HEK293T (cell line): ENCODE measurements at places on chromosomes 5 and 9.

- DNase-seq = no peak
These were observed 326.1 kb downstream of the PLK2 start for GRCh38 chr5:58133631-58134296.

GRCh38 chr9:133514460-133515239 lies 10.1 kb downstream of the MYMK start:
- no peak for DNase-seq

DNA sequence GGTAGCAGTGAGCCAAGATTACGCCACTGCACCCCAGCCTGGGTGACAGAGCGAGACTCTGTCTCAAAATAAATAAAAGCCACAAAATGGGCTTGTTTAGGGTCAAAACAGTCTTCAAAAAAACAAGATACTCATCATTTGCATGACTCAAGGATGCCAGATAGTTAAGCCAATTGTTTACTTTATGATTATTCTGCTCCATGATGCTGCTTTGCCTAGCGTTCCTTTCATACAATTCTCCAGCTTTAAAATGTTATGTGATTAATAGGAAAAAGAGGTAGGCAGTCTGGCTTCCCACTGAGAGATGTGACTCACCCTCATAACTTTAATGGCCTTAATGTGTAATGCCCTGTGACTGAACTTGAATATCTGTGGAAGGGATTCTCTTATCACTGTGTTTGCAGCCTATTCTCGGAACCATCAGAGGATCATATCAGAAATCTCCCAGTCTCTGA lies 364.6 kb upstream of the TRPC7 start:
- peak; percentile 42 for DNase-seq

- DNase-seq = no peak
These were observed 322.2 kb downstream of the CEMIP2 start for GRCh38 chr9:71446106-71446472.

DNA sequence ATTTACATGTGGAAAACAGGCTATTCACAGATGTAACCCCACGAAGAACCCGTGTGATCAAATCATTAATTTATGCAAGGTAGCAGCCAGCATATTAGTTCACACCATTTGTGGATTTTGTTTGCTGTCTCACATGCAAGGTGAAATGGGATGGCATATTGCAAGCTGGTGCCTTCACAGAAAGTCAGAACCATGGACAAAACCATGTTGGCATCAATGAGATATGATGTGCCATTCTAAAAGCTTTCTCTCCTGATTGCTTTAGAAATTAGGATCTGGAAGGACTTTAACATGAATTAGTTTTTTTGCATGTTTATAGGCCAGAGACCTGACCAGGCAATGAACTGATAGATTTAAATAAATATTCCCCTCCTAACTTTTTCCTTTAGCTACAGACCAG lies 129.3 kb downstream of the SEMA6A start:
- DNase-seq = no peak

- no peak for DNase-seq
These were observed 15.3 kb downstream of the PCDHGC5 start for GRCh38 chr5:141504216-141504615.

DNA sequence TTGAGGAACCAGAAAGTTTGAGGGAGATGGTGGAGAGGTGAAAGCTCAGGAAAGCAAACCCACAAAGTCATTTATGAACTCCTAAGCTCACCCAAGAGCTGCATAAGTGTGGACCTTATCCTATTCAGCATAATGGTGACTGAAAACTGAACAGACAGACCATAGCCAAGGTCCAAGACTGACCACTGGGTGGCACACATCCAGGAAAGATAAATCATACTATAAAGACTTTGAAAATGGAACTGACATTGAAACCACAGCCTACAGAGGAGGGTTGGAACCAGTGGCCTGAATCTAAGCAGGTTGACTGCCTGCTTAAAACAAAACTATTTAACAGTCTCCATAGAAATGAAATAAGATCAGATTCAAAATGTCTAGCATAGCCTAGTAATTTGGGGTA lies 121.0 kb upstream of the RGS7BP start:
- peak; percentile 10 for DNase-seq

GRCh38 chr5:132489051-132489770 lies 1.4 kb downstream of the IRF1 start:
- DNase-seq = no peak

DNA sequence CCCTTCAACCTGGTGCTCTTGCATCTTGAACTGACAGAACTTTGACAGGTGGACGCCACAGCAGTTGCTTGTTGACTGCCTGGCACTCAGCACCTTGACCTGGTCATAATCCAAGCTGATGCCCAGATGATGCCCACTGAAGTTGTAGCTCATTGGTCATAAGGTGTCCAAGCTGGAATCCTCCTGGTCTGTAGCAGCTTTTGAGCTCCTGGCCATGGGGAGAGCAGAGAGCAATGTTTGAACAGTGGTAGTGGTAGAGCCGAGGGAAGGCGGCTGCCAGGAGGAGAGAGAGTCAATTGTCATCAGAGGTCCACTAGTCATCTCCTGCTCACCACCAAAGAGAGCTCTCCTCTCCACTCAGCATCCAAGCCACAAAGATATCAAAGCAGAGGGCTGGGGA lies 23.3 kb downstream of the CSF2 start:
- DNase-seq = no peak

GRCh38 chr9:80437825-80438224 lies 866.1 kb downstream of the TLE4 start:
- no peak for DNase-seq

- DNase-seq = peak; percentile 76
These were observed 38.6 kb upstream of the CEMIP2 start for GRCh38 chr9:71806901-71807307.
